ENCODE measurements at places on chromosomes 5 and 9. TPM values are rescaled to one million over a fixed set of nuclear protein-coding genes. Genes with fewer than 3 reads are reported as not detected.

AK3 gene
- polyA plus RNA-seq = 31.6 TPM

OTP gene
- polyA plus RNA-seq = not detected

C5orf34 gene
- 1.3 TPM for polyA plus RNA-seq

TSSK1B gene
- not detected for polyA plus RNA-seq

BASP1 gene
- 75.8 TPM for polyA plus RNA-seq

AHRR gene
- polyA plus RNA-seq = not detected

MCC gene
- 0.56 TPM for polyA plus RNA-seq

- DNase-seq = no peak
- H3K27ac ChIP-seq = no peak overlapping the region
- H3K4me3 ChIP-seq = no peak overlapping the region
- peaks cover 9% of the 10 kb centered on the region for H3K36me3 ChIP-seq
- H3K27me3 ChIP-seq = peaks cover 69% of the 10 kb centered on the region
- peaks cover 10% of the 10 kb centered on the region for H3K4me1 ChIP-seq
These were observed 3.0 kb upstream of the CTSV start for GRCh38 chr9:97041898-97042297.

DNA sequence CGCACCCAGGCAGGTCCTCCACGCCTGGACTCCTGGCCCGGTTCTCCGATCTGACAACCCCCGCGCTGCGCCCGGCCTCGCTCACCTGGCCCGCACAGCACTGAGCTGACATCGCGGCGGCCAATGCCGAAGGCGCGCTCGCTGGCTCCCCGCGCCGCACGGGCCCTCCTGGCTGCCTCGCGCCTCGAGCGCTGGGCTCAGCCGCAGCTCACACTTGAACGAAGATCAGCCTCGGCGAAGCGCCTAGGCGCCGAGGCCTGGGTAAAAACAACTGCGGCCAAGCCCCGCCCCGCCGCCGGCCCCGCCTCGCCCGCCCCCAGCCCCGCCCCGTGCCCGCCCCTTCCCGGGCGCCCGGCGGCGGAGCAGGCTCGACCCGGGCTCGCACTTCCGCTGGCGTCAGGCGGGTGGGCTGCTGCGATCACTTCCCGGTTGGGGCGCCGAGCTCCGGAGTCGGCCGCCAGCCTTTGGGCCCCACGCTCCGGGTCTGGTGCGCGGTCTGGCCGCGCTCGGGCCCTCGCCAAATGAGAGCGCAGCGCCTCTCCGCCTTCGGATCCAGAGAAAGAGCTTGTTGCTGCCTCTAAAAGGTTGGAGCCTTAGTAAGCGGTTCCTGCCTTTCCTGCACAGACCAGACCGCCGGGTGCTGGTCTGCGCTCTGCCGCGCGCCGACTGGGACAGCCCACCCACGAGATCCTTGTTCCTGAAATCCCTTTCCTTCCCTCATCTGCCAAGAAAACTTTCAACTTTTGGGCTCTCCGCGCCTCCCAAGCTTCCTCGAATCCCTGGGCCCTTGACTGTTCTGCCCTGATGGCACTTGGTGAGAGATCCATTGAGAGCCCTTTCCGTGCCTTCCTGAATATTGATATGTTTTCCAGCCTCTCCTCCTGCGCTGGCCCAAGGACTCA, at the start of gene SERINC5:
TSS of gene SERINC5 (minus strand) at position 238 of the 902 bp plus-strand sequence. CDS start at position 112, 126 bp downstream.
- peak within 1 kb of the TSS; percentile 98 for H3K4me3 ChIP-seq
- H3K27ac ChIP-seq = peak within 1 kb of the TSS; percentile 98

DNA sequence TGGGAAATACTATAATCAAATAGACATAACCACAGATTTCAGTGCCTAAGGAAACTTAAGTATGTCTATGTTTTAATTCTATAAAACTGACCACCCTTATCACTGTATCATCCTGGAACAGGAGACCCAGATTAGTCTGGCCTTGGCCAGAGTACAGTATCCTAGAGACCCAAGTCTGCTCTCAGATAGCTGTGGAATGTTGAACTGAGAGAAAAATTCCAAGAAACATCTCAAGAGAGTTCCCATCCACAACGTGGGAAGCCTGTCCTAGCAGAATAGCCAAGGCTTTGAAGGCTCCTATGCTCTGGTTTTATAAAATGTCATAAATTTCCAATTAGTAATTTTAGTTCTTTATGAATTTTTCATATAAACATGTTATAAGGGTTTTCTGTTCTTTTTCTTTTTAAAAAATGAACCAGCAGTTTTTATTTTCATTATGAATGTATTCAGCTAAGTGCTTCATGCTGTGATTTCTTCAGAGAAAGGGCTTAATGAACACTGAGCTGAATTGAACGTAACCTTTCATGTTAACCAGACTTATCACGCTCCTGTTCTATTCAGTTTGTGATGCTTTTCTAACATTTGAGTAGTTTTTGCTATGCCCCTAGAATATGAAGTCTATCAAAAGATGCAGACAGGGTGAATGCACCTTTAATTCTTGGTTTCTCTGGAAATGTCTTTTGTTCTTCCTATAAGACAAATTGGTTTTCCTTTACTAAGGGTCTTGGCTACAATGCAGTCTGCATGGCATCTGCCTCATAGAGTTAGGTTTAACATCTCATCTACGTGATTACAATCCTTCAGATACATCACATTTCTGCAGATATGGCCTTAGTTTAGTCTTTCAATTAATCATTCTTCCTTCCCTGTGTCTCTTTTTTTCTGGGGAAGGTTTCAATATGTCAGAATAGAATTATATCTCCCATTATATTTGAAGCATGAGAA, 230.8 kb downstream of the CYLC2 start:
- H3K27ac ChIP-seq = no peak overlapping the region
- H3K4me3 ChIP-seq = no peak overlapping the region
- no peaks in the 10 kb centered on the region for H3K4me1 ChIP-seq
- no peaks in the 10 kb centered on the region for H3K27me3 ChIP-seq
- DNase-seq = no peak

GRCh38 chr5:40376566-40376965, 303.1 kb upstream of the PTGER4 start:
- peaks cover 30% of the 10 kb centered on the region for H3K4me1 ChIP-seq
- peak; percentile 43 for DNase-seq
- no peak overlapping the region for H3K27ac ChIP-seq
- no peaks in the 10 kb centered on the region for H3K27me3 ChIP-seq
- H3K4me3 ChIP-seq = no peak overlapping the region

DNA sequence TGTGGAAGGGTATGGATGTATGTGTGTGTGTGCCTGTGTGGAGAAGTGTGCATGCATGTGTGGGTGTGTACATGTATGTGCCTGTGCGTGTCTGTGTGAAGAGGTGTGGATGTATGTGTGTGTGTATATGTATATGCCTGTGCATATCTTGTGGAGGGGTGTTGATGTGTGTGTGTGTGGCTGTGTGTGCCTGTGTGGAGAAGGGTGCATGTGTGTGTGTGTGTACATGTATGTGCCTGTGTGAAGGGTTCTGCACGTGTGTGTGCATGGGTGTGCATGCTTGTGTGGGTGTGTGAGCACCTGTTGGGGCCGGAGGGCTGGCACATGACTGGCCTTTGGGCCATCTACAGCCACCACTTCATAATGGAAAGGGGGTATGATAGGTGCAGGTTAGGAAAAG, 291.4 kb downstream of the IRX2 start:
- H3K4me1 ChIP-seq = no peaks in the 10 kb centered on the region
- no peaks in the 10 kb centered on the region for H3K36me3 ChIP-seq
- no peak for DNase-seq

- no peak for DNase-seq
- no peak overlapping the region for H3K4me3 ChIP-seq
- H3K36me3 ChIP-seq = peaks cover 9% of the 10 kb centered on the region
- H3K4me1 ChIP-seq = no peaks in the 10 kb centered on the region
- no peaks in the 10 kb centered on the region for H3K27me3 ChIP-seq
These were observed 35.4 kb downstream of the GNG10 start for GRCh38 chr9:111696796-111697195.

- no peaks in the 10 kb centered on the region for H3K4me1 ChIP-seq
- no peak for DNase-seq
- H3K27ac ChIP-seq = no peak overlapping the region
- peaks cover 8% of the 10 kb centered on the region for H3K27me3 ChIP-seq
- H3K4me3 ChIP-seq = no peak overlapping the region
- H3K36me3 ChIP-seq = peaks cover 7% of the 10 kb centered on the region
These were observed 64.6 kb downstream of the GADD45G start for GRCh38 chr9:89669361-89669842.

DNA sequence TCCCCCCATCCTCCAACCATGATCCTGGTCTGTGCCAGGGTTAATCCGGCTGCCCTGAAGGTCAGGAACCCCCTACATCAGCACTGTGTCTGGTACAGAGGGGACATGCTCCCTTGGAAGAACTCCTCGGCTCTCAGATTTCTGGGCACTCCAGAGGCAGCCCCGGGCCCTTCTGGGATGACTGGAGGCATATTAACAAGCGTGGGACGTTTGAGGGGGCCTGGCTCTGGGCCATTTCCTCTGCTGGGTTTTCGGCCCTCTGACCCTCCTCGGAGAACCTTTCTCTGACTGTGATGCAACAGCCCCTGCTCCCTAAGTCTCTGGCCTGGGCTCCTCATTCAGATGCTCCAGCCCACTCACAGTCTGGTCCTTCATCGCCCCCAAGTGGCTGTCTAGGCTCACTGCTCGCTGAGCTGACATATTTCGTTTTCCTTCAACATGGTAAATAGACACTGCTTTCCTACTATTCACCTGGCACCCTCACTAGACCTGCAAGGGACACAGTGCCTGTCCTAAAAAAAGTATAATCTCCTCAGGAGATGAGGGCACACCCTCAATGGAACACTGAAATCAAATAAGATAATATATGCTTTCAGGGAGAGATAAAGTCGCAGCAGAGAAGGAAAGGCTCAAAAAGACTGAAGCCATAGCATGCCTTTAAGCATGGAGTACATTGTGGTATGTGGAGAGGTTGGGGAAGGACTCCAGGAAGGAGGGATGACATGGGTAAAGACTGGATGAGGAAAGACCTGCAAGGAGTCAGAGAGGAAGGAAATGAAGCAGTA, 404.7 kb upstream of the TRPC7 start:
- no peaks in the 10 kb centered on the region for H3K4me1 ChIP-seq
- H3K27me3 ChIP-seq = no peaks in the 10 kb centered on the region
- no peaks in the 10 kb centered on the region for H3K36me3 ChIP-seq
- H3K4me3 ChIP-seq = no peak overlapping the region
- DNase-seq = no peak
- no peak overlapping the region for H3K27ac ChIP-seq

DNA sequence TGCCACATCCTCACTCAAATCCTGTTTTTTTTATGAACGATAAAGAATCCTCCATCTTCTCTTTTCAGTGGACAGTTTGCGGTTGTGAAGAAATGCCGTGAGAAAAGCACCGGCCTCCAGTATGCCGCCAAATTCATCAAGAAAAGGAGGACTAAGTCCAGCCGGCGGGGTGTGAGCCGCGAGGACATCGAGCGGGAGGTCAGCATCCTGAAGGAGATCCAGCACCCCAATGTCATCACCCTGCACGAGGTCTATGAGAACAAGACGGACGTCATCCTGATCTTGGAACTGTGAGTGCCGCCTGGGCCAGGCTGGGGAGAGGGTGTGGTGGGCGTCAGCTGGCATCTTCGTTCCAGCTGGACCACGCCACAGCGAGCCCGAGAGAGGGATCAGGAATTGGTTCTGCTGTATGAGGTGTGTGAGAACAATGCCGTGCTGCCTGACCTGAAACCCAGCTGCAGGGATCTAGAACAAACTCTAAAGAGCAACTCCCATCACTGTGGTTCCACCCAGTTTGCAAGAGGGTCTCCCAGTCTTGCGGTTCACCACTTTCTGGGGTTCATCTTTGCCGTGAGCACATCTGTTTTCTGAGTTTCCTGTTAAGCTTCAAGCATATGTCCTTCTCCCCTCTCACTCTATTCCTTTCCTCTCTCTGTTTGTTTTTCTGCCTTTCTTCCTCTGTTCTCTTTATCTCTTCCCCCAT, 107.4 kb downstream of the DAPK1 start:
- no peak overlapping the region for H3K4me3 ChIP-seq
- no peak overlapping the region for H3K27ac ChIP-seq

DNA sequence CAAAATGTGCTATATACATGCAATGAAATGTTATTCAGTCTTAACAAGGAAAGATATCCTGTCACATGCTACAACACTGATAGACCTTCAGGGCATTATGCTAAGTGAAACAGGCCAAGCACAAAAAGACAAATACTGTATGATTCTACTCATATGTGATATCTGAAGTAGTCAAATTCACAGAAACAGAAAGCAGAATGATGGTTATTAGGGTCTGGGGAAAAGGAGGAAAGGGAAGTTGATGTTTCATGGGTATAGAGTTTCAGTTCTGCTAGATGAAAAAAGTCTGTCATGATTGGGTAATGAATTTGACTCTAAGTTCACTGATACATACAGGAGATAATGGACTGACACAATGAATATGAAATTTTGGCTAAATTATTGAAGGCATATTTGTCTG, 11.2 kb upstream of the RIC1 start:
- H3K27ac ChIP-seq = no peak overlapping the region
- H3K27me3 ChIP-seq = no peaks in the 10 kb centered on the region
- DNase-seq = peak; percentile 79
- peaks cover 28% of the 10 kb centered on the region for H3K4me1 ChIP-seq

GRCh38 chr5:61995486-61995885, 310.5 kb upstream of the KIF2A start:
- no peaks in the 10 kb centered on the region for H3K4me1 ChIP-seq
- H3K36me3 ChIP-seq = no peaks in the 10 kb centered on the region
- H3K27ac ChIP-seq = no peak overlapping the region
- DNase-seq = no peak

DNA sequence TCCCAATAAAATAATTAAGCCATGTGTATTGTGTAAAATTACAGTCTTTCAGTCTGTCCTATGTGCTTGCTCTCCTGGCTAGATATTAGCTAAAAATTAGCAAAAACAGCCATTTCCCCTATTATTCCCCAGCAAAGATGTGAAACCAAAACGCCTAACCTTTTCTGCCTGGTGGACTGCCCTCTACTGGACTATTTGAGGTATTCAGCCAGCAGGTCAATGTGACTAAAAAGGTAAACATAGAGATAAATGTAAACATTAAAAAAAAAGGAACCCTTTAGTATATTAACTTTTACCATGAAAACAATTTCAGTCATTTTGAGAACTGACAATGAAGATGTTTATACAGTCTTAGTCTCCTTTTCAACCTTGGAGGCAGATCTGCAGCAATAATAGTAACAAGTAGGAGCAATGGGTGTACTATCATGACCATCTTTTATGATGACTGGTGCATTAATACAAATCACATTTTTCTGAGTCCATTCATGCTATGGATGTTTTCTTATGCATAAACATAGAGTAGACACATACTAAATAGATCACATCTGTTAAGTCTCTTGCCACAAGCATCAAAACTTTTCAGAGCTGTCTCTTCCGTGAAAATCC, 10.1 kb downstream of the ATG12 start:
- no peaks in the 10 kb centered on the region for H3K27me3 ChIP-seq
- H3K4me1 ChIP-seq = peaks cover 4% of the 10 kb centered on the region
- no peak overlapping the region for H3K4me3 ChIP-seq
- peak overlapping the region; percentile 6 for H3K27ac ChIP-seq
- H3K36me3 ChIP-seq = peaks cover 27% of the 10 kb centered on the region

GRCh38 chr5:134439210-134439654, 27.6 kb upstream of the CDKN2AIPNL start:
- no peak overlapping the region for H3K4me3 ChIP-seq
- peaks cover 21% of the 10 kb centered on the region for H3K4me1 ChIP-seq
- H3K36me3 ChIP-seq = no peaks in the 10 kb centered on the region

- H3K4me3 ChIP-seq = peak overlapping the region; percentile 44
- no peaks in the 10 kb centered on the region for H3K27me3 ChIP-seq
- H3K36me3 ChIP-seq = peaks cover 29% of the 10 kb centered on the region
- peaks cover 15% of the 10 kb centered on the region for H3K4me1 ChIP-seq
- H3K27ac ChIP-seq = no peak overlapping the region
These were observed 18.8 kb downstream of the SRD5A1 start for GRCh38 chr5:6652025-6652424.
